ENCODE measurements at places on chromosomes 1 and 21.

DNA sequence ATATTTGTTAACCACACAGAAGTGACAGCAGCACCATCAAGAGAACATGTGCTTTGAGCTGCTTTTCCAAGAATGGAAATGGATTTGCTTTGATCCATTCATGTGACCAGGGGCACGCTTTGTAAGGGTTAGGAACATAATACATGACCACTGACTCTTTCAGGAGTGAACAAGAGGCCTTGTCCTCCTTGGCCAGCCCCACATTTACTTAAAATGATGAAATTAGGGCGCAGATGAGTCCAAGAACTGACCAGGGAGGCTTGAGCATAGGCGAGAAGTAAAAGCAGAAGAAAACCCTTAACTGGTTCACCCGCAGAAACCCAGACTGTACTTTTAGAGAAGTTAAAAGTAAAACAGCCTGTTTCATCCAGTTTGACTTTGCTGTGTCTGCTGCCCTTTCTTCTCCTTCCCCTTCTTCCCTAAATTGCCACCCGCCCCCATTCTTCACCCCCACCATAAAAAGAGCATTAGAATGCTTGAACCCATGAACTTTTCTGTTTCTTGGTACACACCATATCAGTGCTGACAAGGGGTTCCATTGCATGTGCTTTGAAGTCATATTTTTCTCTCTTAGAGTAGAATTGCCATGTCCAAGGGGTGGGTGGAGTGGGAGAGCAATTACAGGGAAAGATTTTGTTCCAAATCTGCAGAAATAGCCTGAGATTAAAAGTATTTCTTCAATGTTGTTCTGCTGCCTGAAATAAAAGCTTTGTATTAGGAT, 2.6 kb upstream of the GLUL start:
- no peak for DNase-seq

DNA sequence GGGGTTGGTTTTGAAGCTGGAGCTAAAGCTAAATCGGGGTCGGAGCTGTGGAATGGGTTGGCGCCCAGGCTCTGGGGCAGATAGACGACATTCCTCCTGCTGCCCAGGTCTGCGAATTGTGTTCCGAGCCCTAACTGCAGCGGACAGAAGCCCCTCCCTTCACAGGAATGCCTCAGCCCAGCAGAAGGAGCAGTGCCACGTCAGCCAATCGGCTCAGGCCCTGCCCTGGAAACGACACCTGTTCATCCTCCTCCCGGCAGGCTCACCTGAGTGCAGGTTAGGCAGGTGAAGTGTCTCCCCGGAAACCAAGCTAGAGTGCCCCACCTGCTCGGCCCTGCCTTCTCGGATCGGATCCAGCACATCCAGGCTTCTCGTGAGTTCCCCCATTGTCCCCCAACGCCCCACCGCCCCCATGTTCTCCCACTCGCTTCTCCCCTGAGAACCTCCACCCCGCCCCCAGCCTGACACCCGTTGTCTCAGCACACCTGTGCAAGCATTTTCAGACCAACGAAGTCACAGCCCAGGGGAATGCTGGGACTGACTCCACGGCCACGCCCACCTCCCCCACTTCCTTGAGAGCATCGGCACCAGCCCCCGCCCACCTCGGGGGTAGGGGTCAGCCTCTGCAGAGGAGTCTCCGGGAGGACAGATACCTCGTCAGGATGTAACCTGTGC, 775 bp downstream of the TMEM125 start:
- DNase-seq: no peak

DNA sequence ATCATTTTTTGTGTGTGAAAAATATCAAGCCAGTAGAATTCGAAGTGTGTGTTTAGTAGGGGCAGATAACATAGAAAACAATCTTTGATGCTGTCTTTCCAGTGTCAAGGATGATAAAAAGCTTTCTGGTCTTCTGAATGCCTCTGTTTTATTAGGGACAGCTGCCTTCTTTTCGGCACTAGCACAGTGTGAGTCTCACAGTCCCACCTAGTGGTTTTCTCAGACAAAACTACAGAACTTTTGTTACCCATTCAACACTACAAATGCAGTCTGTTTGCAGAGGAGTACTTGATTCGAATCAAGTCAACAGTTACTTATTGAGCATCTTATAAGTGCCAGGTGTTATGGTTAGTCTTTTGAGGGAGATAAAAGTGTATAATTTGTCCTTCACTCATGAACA, 30.6 kb upstream of the MCOLN3 start:
- DNase-seq: peak; percentile 36

GRCh38 chr1:218588540-218589172, 243.5 kb downstream of the TGFB2 start:
- DNase-seq: no peak

DNA sequence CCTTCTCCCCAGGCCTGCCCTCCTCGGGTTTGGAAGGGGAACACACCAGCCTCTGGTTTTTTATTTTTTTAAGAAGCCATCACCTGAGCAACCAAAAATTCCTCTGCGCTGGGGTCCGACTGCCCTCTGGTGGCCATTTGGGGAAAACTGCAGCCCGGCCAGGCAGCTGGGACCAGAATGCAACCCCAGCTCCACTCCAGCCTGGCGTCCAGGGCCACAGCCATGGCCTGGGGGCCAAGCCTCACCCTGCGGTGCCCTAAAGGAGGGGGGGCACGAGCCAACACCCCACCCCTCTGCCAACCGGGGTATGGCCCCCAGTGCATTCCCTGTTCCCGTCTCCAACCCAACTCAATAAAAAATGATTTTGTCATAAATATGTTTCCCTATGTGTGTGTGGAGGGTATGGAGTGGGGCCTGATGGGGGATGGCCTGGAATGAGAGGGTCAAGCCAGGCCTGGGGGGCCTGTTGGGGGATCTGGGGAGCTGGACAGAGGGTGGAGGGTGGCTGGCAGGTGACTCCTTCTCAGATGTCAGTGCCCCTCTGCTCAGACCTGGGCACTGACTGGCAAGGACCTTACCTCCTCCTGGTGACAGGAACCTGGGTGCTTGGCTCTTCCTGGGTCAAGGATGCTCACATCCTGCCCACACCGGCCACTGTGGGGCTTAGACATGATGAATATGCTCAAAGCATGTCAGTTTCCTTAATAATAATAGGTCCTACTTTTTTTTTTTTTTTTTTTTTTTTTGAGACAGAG, 3.2 kb downstream of the GPR3 start:
- DNase-seq: peak; percentile 61

DNA sequence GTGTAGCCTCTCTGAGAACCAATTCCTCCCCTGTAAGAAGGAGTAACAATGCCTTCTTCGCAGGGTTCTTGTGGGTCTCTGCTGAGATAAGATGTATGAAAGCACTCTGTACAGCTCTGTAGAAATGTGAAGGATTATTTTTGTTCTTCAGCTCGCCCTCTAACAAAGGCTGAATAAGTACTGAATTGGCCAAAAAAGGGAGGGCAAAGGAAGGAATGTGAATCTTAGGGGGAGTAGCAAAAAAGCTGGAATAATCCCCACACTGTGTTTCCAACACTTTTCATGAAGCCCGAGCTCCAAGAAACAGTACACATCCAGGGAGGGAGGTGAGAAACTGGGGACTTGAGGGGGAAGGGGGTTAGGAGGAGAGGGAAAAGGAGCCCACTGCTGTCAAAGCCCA, 14.0 kb upstream of the SLC41A1 start:
- no peak for DNase-seq

Data from RPMI7951 (cell line).